Transverse colon (tissue), 4 donors: ENCODE measurements at places on chromosomes 3 and 15. TPM values are rescaled to one million over a fixed set of nuclear protein-coding genes. Genes with fewer than 3 reads are reported as not detected.
A peak's percentile ranks its signal among the peaks of the same experiment; 100 is the strongest.

GRCh38 chr3:181252631-181253030 is 263.1 kb upstream of the DNAJC19 start:
- no peak for DNase-seq

DNA sequence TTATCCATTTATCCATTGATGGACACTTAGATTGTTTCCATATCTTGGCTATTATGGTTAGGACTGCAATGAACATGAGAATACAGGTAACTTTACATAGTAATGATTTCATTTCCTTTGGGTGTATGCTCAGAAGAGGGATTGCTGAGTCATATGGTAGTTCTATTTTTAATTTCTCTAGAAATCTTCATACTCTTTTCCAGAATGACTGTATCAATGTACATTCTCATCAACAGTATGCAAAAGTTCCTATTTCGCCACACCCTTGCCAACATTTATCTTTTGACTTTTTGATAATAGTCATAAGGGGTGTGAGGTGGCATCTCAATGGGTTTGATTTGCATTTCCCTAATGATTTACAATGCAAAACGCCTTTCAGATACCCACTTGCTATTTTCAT is 6.2 kb upstream of the NIPA1 start:
- no peak for DNase-seq

DNA sequence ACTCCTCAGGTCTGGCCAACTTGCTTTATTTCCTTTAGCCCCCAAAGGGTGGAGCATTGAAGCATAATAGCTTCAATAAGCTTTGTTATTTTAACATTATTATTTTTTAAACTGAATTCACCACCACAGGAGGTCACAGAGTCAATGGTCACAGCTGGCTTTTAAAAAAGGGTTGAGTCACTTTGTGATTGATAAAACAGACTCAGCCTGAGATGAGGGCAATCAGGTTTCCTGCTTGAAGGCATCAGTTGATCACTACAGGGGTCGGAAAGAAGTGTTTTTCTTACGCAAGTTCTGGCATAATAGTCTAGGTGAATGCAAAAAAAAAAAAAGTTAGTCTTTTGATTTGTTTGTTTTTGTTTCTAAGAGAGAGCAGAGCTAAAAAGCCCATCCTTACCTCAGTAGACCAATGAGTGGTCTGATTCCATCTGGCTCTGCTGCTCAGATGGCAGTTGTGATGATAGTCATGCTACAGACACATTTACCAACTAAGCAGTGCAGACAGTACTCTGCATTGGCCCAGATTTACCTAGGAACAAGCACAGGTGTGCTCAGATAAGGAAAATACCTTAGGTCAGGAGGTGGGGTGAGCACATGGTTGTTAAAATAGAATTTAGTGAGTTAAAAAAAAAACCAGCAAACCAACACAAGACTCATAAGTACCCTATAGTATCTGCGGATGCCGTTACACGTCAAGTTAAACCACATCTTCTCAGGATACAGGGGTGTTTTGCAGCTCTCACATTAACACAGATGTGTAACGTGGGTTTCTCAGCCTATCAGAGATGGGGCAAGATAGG is 22.6 kb downstream of the ZNF80 start:
- no peak for DNase-seq

DNA sequence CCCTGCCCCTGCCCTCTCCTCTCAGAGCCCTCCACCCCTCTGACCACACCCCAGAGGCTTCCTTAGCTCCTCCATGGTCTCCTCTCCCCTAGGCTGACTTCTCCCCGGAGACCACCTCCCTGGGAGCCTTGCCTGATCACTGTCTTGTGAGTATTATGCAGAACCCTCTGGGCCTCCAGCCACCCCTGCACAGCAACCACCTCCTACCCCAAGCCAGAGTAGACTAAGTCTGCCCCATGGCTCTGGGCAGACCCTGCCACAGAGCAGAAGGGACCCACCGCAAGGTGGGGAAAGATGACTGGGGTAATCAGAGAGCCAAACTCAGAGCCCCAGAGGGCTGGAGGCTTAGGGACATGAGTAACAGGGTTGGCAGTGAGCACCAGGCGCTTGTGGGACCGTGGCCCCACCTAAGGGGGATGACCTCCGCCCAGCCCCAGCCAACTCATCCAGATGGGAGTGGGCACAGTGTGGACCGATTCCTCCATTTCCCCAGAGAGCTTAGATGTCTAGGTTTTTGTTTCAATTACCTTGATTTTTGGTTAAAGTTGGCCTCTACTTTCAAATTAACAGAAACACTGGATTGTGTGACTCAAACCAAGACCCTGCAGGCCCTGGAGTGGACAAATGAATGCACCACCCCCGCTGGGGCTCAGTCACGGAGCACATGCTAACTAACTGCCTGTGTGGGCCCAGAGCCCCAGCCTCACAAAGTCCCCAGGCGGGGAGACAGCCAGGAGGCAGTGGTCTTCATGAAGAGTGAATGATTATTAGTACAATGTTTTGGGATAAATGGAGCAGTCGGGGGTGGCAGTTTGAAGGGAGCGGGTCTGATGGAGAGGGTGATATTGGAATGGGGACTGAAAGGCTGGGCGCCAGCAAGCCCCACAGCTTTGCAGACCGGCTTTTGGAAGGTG is 119.4 kb upstream of the PRR20G start:
- no peak for DNase-seq

- no peak for DNase-seq
These were observed 8.5 kb downstream of the SEC61A1 start for GRCh38 chr3:128060473-128061381.

- peak; percentile 3 for DNase-seq
These were observed 66.9 kb upstream of the KLF13 start for GRCh38 chr15:31259562-31260252.

DNA sequence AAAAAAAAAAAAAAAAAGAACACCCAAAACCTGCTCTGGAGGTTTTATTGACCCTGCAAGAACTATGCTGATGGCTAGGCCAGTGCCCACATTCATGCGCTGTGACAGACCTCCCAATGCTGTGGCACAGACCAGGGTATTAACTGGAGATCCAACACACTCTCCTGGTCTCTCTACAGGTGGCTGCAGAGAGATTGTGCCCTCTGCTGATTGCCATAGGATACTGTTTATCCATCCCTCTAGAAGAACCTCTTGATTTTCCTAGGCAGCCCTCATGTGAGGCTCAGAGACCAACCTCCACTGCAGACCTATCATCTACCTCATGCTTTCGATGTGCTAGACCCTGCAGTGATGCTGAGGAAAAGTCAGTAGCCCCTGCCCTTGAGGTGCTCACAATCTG is 125.5 kb upstream of the TRIM42 start:
- no peak for DNase-seq

DNA sequence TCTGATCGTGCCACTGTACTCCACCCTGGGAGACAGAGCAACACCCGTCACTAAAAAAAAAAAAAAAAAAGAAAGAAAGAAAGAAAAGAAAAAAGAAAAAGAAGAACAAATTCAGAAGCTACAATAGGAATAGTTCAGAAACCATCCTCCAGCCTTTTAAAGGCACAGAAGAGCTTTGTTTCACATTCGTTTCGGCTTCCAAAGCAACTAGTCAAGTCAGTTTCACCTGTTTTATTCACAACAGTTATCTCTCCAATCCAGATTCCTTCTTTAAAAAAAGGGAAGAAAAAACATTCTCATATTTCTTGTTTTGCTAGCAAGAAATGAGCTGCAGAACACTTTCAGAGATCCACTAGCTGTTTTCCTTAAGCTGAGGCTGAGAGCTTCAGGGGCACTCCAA is 767.7 kb upstream of the CFAP20DC start:
- DNase-seq = no peak

GRCh38 chr15:94066046-94066445 is 165.3 kb upstream of the MCTP2 start:
- DNase-seq = no peak

DNA sequence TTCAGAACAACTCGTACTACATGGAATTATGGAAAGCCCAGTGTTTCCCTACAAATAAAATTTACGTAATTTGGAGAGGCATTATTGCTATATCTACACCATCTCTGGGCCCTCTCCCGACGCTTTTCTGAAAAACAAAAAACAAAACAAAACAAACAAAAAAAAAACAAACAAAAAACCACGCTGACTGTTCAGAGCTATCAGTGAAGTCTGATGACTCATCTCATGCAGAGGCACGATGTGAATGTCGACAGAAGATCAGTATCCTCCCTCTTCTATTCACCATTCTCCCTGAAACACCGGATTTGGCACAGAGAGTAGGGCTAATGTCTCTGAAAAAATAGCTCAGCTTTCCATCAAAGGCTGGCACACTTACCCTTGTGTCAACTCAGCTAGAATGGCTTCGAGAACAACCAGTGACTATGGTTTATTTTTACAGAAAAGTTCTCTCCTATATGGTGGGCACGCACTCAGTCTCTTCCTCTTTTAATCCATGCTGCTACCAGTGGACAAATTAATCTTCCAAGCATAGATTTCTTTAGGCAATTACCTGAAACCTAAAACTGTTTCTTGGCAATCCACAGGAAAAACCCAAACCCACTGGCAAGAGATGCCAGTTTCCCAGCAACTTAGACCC is 1.5 kb downstream of the CRBN start:
- no peak for DNase-seq

DNA sequence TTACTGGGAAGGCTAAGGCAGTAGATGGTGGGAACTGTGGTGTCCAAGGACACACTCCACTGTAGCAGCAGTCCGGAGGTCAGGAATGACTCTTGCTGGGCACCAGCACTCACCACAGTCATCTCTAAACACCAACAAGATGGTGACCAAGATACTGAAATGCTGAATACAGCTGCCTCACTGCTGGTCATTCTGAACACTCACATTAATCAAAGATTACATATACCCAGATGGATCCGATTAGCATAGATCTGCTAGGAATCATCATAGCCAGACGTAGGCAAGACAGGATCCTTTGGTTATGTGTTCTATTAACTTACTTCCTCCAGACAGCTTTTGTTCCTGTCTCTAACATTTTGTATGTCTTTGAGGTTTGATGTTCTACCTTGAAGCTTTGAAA is 134.9 kb upstream of the BFSP2 start:
- DNase-seq = no peak

GRCh38 chr3:4814305-4814903 is 164.8 kb upstream of the BHLHE40 start:
- no peak for DNase-seq

GRCh38 chr3:115074502-115074901 is 72.6 kb downstream of the ZBTB20 start:
- DNase-seq = no peak

GRCh38 chr3:184616436-184616835 is 54.9 kb downstream of the EPHB3 start:
- DNase-seq = no peak

- no peak for DNase-seq
These were observed 121.1 kb downstream of the SHQ1 start for GRCh38 chr3:72727172-72727571.

DNA sequence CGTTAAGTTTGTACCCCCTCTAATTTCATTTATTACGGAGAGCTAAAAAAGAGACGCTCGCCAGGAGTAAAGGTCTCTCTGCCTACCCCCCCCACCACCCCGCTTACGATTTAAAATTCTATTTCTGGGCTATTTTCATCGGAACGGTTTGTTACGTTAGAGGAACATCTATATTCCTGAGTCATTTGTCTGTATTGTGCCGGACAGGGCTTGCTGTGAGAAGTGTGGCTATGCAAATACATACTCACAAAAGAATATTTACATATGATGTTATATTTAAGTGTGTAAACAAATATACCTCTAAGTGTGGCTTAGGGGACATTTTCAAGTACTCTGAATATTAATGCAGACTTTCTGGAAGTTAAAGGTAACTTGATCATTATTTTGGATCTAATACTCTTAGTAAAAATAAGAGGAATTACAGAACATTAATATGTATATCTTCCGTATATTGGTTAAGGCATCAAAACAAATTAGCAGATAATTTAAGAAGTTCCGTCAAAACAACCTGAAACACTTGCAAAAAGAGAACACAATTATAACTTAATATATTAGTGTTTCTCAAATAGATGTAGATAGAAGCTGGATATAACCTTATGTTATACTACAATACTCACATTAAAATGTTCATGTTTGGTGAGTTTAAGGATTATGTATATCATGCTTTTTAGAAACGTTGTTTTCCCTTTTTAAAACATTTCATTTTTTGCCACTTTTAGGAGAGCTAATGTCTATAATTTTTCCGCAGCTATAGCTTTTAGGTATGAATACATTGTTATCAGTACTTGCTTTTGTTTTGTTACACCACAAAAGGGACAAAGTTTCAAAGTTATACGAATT is 1.6 kb upstream of the SHOX2 start:
- DNase-seq = no peak

DNA sequence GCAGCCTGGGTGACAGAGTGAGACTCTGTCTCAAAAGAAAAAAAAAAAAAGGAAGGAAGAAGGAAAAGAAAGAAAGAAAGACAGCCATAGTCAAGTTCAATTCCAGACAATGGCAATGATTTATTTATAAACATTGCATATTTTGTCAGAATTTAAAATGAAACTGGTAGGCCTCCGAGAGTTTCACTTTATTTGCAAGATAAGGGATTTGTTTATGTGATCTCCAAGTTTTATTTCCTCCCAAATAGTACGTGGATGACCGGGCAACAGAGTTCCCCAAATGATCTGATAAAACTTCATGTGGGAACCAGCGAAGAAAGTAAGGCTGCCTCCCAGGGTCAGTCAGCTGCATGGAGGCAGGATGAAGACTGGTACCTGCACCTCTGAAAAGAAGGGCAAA is 28.6 kb upstream of the MOBP start:
- DNase-seq = no peak

- DNase-seq = no peak
These were observed 73.9 kb downstream of the TTBK2 start for GRCh38 chr15:42846647-42847046.

DNA sequence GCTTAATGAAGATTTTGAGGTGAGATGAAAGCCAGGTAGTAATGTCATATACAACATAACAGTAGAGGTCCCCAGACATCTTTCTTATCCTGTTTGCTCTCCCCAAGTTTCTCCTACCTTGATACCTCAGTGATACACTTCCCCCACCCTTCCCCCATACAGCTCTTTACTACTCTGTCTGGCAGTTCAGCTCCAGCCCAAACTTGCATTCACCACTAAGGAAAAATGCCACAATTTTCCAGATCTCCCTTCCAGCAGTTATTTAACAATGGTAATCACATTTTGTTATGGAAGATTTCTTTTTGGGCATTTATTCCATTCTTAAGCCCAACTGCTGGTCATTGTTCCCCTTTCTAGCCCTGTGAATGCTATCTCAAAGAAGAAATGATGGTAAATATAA is 34.9 kb upstream of the ITGA11 start:
- no peak for DNase-seq

DNA sequence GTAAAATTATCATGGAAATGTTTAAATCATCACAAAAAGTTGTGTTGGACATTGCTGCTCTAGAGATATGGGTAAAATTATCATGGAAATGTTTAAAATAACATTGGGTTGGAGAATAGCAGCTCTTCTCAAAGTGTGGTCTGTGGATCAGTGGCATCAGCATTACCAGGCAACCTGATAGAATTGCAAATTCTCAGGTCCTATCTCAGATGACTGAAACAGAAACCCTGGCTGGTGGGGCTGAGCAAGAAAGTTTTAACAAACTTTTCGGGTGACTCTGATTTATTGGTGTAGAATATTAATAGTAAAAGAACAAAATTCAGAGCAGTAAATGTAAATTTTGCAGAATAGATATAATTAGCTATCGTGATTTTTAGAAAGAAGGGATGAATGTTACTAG is 28.9 kb downstream of the NXPE3 start:
- no peak for DNase-seq

The STXBP5L gene
- 0.40 TPM for total RNA-seq

The GPR160 gene
- total RNA-seq = 148 TPM

The GHSR gene
- total RNA-seq = not detected

The CCDC13 gene
- 33.3 TPM for total RNA-seq

The MUSTN1 gene
- 3.0 TPM for total RNA-seq

The SERP1 gene
- 300 TPM for total RNA-seq
